Lung microvascular endothelial cell (primary cell): ENCODE measurements at places on chromosomes 1 and 21. TPM values are rescaled to one million over a fixed set of nuclear protein-coding genes. Genes with fewer than 3 reads are reported as not detected.

LIN28A gene
- not detected in 2 replicates for total RNA-seq

SPRR5 gene
- not detected in 2 replicates for total RNA-seq

PCBP3 gene
- 0.22 TPM in 1 of 2 replicates, not detected in the other for total RNA-seq

ZNF669 gene
- total RNA-seq: 8.1 and 14.5 TPM in 2 replicates

GNAT2 gene
- total RNA-seq: under 0.01 and 0.22 TPM in 2 replicates
